SK-MEL-5 (cell line): ENCODE measurements at places on chromosomes 16 and 17.

DNA sequence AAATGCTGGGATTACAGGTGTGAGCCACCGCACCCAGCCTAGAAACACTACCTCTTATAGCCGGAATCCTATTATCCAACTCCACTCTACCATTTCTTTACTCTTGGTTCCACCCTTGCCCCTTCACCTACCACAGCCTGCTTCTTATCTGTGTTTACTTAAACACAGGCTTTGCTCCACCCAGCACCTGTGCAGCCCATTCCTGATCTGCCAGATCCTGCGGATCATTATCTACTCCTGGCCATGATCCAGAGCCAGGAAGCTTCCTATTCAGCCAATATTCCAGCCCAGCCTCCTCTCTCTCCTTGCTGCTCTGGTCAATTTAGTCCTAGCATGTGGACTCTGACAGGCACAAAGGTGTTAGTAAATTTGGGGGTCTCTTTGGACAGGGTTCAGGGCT lies 98.8 kb upstream of the MED13 start:
- DNase-seq: no peak

DNA sequence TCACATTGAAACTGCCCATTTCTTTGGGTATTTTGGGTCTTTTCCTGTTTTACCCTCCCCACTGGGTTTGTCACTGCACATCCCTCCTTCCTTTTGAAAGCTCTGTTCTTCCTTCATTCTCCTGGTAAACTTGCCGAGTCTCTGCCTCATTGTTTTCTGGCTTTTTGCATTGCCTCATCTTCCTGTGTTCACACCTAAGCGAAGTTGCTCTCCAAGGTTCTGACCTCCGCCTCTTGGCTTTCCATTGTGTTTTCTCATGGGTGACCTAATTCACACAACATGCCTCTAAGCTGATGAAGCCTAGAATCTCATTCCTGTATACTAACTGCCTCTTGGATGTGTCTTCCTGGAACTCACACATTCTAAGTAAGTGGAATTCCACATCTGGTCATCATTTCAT lies 1096.1 kb upstream of the EEF2KMT start:
- DNase-seq: no peak

GRCh38 chr17:13702266-13702665 lies 100.5 kb upstream of the HS3ST3A1 start:
- DNase-seq: no peak

DNA sequence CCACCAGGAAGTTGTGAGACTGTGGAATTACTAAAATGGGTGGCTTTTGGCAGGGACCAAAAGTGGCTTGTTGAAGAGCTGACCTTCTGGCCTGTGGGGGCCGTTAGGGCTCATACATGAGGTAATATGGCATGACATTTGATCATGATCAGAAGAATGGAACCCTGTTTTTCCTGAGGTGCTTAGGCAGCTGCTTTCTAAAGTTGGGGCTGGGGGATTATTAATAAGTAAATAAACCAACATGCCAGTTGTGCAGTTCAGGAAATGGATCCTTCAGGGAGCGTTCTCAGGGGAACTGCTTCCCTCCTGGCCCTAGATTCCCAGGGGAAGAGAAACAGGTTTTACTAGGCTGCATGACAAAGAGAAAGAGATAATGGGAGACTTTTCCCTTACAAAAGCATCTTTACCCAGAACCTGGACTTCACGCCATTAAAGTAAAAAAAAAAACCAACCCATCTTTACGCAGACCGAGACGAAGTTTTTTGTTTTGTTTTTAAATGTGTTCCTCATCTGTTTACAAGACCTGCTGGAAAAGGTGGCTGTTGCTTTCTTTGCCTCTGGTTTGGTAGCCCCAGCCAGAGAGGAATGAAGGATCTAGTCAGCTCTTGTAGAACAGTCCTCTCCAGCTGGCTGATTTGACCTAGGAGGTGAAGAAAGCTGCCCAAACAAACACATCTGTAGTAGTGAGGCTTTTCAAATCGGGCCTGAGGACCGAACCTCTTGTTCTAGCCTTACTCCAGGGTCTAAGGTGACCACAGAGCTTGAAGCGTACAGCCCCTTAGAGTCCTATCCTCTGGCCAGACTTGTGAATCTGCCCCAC lies 22.7 kb downstream of the YPEL2 start:
- no peak for DNase-seq

DNA sequence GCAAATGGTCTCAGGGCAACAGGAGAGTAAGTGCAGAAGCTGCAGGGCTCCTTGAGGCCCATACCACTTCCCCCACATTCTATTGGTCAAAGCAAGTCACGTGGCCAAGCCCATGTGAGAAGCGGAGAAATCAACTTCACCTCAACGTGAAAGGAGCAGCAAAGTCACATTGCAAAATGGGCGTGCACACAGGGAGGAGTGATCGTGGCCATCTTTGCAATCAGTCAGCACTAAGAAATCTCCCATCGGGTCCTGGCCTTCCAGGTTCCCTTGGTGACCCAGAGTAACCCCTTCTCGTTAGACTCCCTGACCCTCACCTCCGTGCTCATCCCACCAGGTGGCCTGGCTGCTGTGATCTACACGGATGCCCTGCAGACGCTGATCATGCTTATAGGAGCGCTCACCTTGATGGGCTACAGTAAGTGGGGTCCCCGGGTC lies 38.0 kb downstream of the SLC5A11 start:
- peak; percentile 19 for DNase-seq

DNA sequence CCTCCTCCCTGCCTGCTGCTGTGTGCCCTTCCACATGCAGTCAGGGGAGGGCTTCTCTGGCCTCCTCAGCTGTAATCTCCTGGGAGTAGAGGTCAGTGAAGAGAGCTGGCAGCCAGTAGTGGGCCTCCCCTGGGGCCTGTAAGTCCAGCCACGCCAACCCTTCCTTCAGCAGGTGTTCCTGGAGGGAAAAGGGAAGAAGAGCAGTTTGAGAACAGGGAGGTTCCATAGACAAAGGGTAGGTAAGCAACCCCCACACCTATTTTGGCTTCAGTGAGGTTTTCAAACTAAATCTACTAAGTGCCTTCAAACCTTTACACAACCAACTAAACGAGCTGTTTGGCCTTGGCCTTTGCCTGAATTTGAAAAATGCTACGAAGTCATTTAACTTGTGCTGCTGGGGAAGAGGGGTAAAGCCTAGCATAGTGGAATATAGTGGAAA lies 14.2 kb downstream of the SNF8 start:
- DNase-seq: no peak

DNA sequence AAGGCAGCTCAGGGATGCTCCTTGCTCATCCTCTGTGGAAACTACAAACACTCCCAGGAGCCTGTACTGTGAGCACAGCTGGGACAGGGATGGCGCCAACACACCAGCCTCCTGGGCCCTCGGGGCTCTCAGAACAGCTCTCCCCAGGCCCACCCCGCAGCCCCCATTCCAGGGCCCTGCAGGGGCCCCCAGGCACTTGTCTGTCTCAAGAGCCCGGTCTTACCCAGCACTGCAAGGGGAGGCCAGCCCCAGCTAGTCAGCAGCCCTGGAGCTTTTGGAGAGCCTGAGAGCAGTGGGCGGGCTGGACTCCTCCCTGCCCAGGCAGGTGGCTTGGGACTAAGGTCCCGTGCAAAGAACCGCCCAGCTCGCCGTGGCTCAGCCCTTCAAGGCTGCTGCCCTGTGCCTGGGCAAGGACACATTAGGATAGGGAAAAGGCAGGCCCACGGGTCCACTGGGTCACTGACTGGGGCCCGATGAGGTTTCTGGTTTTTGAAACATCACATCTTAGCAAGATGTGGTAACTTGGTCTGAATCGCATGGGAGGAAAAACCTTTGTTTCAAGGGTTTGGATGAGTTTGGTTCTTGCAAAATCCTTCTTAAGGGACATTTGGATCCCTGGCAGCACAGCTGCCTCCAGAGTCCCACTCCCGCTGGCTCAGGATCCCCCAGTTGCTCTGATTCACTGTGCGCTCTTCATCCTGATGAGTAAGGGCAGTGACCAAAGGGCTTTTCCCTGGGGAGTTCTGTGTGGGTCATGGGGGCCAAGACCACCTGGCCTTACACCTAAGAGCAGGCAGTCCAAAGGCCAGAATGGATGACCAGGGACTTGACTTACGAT lies 2.8 kb downstream of the DNASE1L2 start:
- DNase-seq: no peak

DNA sequence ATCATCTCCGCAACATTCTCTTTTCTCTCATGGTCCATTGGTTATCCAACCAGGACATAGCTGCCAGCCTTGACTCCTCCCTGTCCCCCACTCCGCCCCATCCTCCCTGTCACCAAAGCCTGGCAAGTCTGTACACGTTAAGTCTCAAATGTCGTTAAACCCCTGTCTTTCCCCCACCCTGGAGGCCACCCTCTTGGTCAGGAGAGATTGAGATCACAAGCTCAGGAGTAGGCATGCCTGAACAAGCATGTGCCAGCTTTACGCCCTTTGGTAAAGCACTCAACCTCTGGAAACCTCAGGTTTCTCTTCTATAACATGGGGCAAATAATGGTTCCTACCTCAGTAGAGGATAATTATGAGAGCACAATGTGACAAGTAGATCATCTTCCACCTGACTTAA lies 38.1 kb upstream of the CCL1 start:
- DNase-seq: no peak

GRCh38 chr16:85733155-85733838 lies 17.6 kb downstream of the C16orf74 start:
- DNase-seq: no peak

DNA sequence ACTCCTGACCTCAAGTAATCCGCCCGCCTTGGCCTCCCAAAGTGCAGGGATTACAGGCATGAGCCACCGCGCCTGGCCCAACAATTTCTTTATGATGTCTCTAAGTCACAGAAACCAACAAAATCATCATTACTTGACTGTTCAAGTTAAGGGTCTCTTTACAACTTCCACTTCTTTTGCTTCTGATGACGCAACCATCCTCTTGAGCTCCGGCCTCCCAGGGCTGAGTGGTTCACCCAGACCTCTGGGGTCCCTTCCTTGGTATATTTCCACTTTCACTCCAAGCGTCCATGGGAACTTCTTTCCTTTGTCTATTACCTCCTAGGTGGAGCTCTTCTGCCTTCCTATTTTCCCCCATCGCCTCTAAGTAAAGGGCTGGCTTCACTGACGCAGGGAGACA lies 253.7 kb downstream of the NTN1 start:
- DNase-seq: no peak

GRCh38 chr17:17363638-17364337 lies 60.6 kb downstream of the NT5M start:
- DNase-seq: no peak

- DNase-seq: no peak
Observed at GRCh38 chr17:57599271-57600045, 145.6 kb downstream of the CCDC182 start.

DNA sequence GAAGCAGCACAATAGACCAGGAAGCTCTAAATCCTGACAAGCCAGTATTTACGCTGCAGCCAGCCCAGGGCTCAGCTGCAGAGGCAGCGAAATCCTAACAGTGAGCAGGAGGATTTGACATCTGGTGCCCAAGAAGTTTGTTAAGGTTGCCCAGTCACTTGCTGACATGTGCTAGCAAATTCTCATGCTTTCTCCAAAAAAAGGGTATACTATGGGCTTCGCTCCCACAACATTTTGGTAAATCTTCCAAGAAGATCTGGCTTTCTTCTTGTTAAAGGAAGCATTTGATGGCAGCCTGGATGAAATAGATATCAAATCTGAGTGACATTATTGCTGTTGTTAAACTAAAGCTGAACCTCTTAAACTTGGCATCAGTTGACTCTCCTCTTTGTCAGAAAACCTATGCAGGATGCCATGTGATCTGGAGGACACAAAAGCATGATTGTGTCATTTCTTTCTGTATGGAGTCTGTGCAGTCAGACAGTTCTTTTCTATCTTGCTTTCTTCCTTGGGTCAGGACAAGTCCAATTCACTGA lies 949.7 kb upstream of the RBFOX1 start:
- peak; percentile 75 for DNase-seq

- no peak for DNase-seq
Observed at GRCh38 chr17:16926061-16926511, 45.8 kb downstream of the TNFRSF13B start.

DNA sequence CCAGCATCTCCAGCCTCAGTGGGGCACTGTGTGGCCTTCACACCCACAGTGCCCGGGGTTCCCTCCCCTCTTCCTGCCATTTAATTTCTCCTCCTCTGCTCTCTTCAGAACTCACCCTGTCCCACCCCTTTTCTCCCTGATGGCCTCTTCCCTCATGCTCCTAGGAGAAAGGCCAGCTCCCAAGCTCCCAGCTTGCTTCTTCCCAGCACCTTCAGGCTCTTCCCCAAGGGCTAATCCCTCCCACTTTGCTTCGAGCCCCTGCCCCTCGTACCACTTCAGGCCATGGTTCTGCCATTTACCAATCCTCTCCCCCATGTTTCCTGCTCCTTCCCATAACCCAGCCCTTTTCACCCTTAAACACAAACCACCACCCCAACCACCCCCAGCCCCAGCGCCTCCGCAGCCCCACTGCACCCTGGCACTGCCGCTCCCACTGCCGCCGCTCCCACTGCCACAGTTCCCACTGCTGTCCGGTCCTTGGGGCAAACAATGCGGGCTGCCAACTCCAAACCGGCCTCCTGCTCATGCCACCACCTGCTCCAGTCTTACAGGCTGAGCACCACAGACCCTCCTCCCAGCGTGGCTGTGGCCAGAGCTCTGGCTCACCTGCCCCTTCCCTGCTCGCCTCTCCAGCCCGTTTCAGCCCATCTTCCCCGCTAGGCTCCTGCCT lies 28.6 kb downstream of the ADAM11 start:
- DNase-seq: no peak

DNA sequence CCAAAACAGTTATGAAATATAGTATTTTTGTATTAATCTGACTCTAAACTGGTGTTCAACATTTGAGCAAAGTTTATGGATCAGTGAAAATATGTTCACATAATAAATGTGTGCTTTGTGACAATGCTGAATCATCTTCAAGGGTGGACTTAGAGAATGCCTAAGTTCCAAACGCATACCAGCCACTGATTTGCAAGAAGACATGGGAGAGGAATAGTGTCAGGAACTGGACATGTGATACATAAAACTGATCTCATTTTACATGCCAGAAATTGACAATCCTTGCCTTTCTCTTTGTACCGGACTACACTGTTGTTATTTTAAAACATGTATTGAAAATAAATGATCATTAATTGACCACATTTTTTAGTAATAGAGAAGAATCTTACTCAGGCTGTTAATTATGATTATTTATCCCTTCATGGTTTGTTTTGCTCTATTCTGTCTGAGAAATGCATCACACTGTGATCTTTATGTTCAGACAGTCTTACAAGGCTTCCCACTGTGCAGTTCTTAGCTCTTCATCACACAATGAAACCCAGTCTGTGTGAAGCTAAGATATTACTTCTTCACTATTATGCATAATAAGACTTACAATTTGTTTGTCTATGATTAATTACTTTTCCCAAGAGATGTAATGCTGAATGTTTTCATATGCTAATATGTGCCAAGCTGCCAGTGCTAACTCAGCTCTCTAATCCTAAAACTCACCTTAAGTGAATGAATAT lies 1180.6 kb upstream of the CDH8 start:
- no peak for DNase-seq
